ENCODE measurements at places on chromosomes 2 and 18. TPM values are rescaled to one million over a fixed set of nuclear protein-coding genes. Genes with fewer than 3 reads are reported as not detected.

GRCh38 chr2:192298664-192299063 is 103.9 kb upstream of the TMEFF2 start:
- H3K4me1 ChIP-seq, result no peaks in the 10 kb centered on the region
- no peaks in the 10 kb centered on the region for H3K36me3 ChIP-seq
- H3K27me3 ChIP-seq, result no peaks in the 10 kb centered on the region
- H3K27ac ChIP-seq, result no peak overlapping the region

DNA sequence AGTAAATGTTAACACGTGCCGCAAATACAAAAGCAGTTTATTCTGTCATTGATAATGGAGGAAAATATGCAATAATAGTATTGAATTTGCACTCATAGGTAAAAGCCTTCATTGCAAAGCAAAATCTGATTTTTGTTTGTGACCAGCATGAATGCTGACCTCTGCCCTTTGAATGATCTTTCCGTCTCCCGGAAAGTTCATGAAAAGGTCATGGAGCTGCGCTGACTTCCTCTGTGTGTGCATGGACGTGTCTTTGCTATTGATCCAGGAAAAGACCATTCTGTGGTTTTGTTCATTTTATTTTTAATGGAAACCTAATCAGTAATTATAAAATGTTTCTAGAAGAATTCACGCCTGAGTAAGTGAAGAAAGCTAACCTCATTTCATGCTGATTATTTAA is 320.0 kb downstream of the MTX2 start:
- no peak for DNase-seq
- no peaks in the 10 kb centered on the region for H3K4me1 ChIP-seq
- peaks cover 21% of the 10 kb centered on the region for H3K27me3 ChIP-seq
- H3K4me3 ChIP-seq, result no peak overlapping the region
- no peak overlapping the region for H3K27ac ChIP-seq

- H3K27ac ChIP-seq, result no peak overlapping the region
- H3K4me3 ChIP-seq, result no peak overlapping the region
- peaks cover 15% of the 10 kb centered on the region for H3K4me1 ChIP-seq
- peaks cover 4% of the 10 kb centered on the region for H3K27me3 ChIP-seq
- H3K36me3 ChIP-seq, result no peaks in the 10 kb centered on the region
Observed at GRCh38 chr18:31634331-31634713, 42.6 kb downstream of the TTR start.

DNA sequence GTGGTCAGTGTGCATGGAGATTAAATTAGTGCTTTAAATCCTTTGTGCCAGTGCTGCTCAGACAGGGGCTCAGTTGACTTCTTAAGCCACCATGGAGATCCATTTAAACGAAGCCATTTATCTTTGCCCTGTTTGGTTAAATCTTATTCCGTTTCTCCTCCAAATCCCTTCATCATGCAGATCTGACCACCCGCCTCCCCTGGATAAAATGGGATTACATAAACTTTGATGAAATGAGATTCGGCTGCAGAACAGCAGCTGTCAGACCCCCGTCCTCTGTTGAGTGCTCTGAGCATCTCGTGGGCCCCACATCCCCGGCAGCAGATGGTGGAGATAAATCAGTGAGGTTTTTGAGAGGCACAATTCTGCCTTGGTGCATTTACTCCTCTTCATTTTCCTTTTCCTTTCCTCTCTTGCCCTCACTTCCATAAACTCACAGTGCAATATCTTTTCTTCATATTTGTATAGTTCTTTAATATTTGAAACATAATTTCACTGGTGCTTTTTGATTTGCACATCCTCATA is 84.4 kb upstream of the TWIST2 start:
- H3K4me3 ChIP-seq, result no peak overlapping the region
- no peaks in the 10 kb centered on the region for H3K4me1 ChIP-seq
- peaks cover 18% of the 10 kb centered on the region for H3K27me3 ChIP-seq
- no peak for DNase-seq
- no peaks in the 10 kb centered on the region for H3K36me3 ChIP-seq
- H3K27ac ChIP-seq, result no peak overlapping the region

The GPBAR1 gene
- total RNA-seq, result 0.45 TPM

All from activated CD8-positive, alpha-beta T cell treated with anti-CD3 and anti-CD28 coated beads for 36 hours (primary cell).